ENCODE measurements at places on chromosomes 5 and 9.

- DNase-seq: no peak
Measured at GRCh38 chr9:89777544-89777943, 172.7 kb downstream of the GADD45G start.

- no peak for DNase-seq
Measured at GRCh38 chr5:34015120-34015822, 7.4 kb upstream of the AMACR start.

DNA sequence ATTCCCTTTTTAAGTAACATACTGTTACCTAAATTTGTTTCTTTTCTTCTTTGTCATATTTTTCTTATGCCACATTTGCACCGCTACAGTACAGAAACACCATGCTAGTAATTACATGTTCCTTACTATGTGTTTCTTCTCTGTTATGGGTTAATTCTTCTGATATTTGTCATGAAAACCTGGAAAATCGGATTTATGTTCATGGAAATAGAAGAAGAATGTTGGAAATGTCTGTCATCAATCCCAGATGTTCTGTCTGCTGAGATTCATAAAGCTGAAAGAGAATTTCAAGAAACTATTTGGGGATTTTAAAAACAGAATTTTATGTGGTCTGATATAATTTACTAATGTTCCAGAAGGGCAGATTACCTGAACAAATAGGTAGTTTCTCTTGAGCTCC is 305.2 kb upstream of the NREP start:
- no peak for DNase-seq

- DNase-seq: no peak
Measured at GRCh38 chr9:137988701-137989100, 111.1 kb downstream of the CACNA1B start.

DNA sequence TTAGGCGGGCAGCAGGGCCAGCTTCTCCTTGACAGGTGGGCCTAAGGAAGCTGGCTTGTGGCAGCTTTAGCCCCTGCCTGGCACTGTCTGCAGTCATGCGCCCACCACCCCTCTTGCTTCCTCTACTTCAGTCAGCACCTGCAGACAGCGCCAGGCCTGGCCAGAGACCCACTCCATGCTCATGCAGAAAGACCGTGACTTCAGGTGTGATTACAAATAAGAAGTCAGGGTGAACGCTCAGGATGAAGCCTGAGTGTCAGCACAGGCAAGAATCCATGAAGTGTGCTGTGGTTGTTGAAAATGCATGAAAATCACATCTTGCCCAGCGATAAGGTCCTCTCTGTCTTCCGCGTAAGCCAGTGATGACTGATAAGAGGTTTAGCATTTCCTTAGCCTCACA is 3.4 kb downstream of the CSF2 start:
- no peak for DNase-seq

Measured in SIG-M5 (cell line).